ENCODE measurements at places on chromosomes 12 and 14. TPM values are rescaled to one million over a fixed set of nuclear protein-coding genes. Genes with fewer than 3 reads are reported as not detected.

C12orf56 gene
- polyA plus RNA-seq: 38.8 TPM

KICS2 gene
- 5.6 TPM for polyA plus RNA-seq

CLEC6A gene
- polyA plus RNA-seq: not detected

RPAP3 gene
- 29.8 TPM for polyA plus RNA-seq

SLC41A2 gene
- 25.6 TPM for polyA plus RNA-seq

GPRC5A gene
- polyA plus RNA-seq: not detected

FAM161B gene
- 22.3 TPM for polyA plus RNA-seq

NABP2 gene
- 28.3 TPM for polyA plus RNA-seq

ACOT4 gene
- polyA plus RNA-seq: 0.13 TPM

CLEC4C gene
- polyA plus RNA-seq: not detected

GPR137C gene
- 16.9 TPM for polyA plus RNA-seq

TPI1 gene
- polyA plus RNA-seq: 1,435 TPM

E2F7 gene
- not detected for polyA plus RNA-seq

CLEC14A gene
- polyA plus RNA-seq: 1.1 TPM

Data from Purkinje cell (primary cell).